CD4-positive, alpha-beta memory T cell (primary cell): ENCODE measurements at places on chromosomes 7 and 10. TPM values are rescaled to one million over a fixed set of nuclear protein-coding genes. Genes with fewer than 3 reads are reported as not detected.

The EBLN1 gene
- not detected for total RNA-seq

The GIMAP1 gene
- total RNA-seq: 93.7 TPM

The MKLN1 gene
- 60.7 TPM for total RNA-seq

The GHRHR gene
- total RNA-seq: not detected

The LDB1 gene
- total RNA-seq: 135 TPM

The CH25H gene
- not detected for total RNA-seq

The OR2A42 gene
- not detected for total RNA-seq

The FOXI2 gene
- total RNA-seq: not detected

The NEUROG3 gene
- total RNA-seq: not detected

The PPA1 gene
- 57.4 TPM for total RNA-seq

The LIMK1 gene
- total RNA-seq: 13.4 TPM

The FFAR4 gene
- total RNA-seq: not detected

The SPDYE8 gene
- not detected for total RNA-seq

The UCN3 gene
- total RNA-seq: not detected

The ODAD2 gene
- total RNA-seq: 0.32 TPM

The SH3PXD2A gene
- 17.5 TPM for total RNA-seq

The NRF1 gene
- 38.1 TPM for total RNA-seq

The ETV1 gene
- total RNA-seq: not detected

The LEP gene
- total RNA-seq: not detected

The IFIT1B gene
- not detected for total RNA-seq

The AIFM2 gene
- total RNA-seq: 4.7 TPM

The EFCAB10 gene
- total RNA-seq: 0.47 TPM

The ANKRD1 gene
- not detected for total RNA-seq

The TMEM273 gene
- total RNA-seq: 27.7 TPM

The PHYHIPL gene
- total RNA-seq: not detected

The SPDYE9 gene
- total RNA-seq: not detected

The ABCC2 gene
- total RNA-seq: 6.5 TPM

The NACAD gene
- not detected for total RNA-seq

The VAX1 gene
- total RNA-seq: not detected

The GNB2 gene
- total RNA-seq: 138 TPM

The OR2A5 gene
- total RNA-seq: not detected

The PIP gene
- not detected for total RNA-seq

The ABCB8 gene
- total RNA-seq: 71.2 TPM

The SNX10 gene
- total RNA-seq: 8.4 TPM

The UNC5B gene
- not detected for total RNA-seq

The INTS15 gene
- 62.1 TPM for total RNA-seq

The GPR146 gene
- total RNA-seq: 8.8 TPM

The PRSS37 gene
- not detected for total RNA-seq

The KIF11 gene
- 2.1 TPM for total RNA-seq

The LRMDA gene
- not detected for total RNA-seq
